DMS153 (cell line): ENCODE measurements at places on chromosomes 3 and 15.

DNA sequence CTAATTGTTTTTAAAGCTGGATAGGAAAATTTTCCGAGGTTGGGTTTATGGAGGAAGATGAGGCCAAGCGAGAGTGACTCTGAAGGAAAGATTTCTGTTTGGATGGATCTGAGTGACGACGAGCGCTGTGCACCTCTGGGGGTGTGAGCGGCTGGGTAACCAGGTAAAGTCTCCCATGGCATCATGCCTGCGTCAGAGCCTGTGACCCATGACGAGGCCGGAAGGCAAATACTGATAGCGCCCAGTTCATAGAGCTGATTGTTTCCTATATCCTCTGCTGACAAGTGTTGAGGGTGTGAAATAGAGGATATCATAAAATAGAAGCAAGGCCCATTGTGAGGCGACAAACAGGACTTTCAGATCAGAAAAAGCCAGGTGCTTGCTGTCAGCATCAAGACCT is 33.7 kb upstream of the MAGEF1 start:
- DNase-seq = no peak

- DNase-seq = no peak
These were observed 346.6 kb downstream of the EPHB1 start for GRCh38 chr3:135141672-135142071.

GRCh38 chr3:153089620-153090019 is 72.4 kb upstream of the RAP2B start:
- no peak for DNase-seq

- DNase-seq = no peak
These were observed 18.6 kb downstream of the RFTN1 start for GRCh38 chr3:16494814-16495431.

DNA sequence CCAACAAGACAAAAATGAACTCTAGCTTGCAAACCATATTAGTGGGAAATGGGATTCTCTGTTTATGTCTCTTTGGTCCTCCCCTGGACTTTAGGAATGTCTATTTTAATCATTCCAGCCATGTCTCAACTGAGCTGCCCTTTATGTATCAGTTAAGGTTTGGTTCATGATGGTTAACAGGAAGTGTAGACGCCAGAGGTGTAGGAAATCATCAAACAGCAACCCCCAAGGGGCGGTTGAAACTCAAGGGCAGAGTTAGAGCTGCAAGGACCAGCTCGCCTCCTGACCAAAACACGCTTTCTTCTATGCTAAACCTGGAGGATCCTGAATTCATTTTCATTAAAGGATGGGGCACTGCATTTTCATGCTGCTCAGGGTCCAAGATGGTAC is 53.7 kb upstream of the HEG1 start:
- no peak for DNase-seq

DNA sequence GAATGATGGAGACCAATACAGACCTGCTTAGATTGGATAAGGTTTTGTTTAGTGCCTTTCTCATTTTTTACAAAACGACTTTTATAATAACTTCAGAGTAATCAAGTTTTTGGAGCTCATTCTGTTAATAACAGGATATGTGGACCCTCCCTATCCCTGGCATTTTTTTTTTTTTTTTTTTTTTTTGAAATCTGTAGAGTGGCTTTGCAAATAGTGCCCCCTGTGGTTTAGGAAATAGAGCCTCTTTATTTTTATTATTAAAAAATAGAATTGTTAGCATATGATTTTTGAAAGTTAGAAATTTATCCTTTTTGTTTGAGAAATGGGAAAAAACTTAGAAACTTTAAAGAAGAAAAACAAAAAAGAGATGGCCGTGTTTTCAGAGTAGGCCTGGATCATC is 11.4 kb downstream of the SKIL start:
- no peak for DNase-seq

GRCh38 chr15:35720019-35720418 is 174.1 kb upstream of the DPH6 start:
- no peak for DNase-seq

DNA sequence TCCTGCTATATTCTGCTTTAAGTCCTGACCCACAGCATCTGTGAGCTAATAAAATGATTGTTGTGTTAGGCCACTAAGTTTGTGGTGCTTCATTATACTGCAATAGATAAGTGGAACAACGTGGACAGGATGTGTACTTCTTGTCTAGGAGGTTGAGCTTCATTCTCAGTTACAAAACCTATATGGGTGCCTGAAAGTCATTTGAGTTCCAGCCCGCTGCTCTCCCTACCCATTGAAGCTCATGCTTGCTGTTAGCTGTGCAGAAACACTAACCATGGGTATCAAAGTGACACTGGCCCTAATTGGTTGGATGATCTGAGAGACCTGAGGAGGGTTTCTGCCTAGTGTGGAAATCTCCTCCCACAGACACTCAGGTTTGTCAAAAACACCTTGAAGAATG is 357.2 kb downstream of the PDCD6IP start:
- DNase-seq = no peak

- no peak for DNase-seq
These were observed 110.5 kb downstream of the EPHB1 start for GRCh38 chr3:134905647-134905935.

DNA sequence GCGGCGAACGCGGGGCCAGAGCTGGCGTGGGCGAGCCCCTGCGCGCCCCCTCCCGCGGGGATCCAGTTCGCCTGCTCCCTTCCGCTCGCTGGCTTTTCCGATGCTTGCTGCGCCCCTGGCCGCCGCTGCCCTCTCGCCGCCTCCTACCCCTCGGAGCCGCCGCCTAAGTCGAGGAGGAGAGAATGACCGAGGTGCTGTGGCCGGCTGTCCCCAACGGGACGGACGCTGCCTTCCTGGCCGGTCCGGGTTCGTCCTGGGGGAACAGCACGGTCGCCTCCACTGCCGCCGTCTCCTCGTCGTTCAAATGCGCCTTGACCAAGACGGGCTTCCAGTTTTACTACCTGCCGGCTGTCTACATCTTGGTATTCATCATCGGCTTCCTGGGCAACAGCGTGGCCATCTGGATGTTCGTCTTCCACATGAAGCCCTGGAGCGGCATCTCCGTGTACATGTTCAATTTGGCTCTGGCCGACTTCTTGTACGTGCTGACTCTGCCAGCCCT is 721 bp downstream of the P2RY1 start:
- no peak for DNase-seq

GRCh38 chr3:125054449-125055329 is 1.1 kb downstream of the HEG1 start:
- peak; percentile 28 for DNase-seq

GRCh38 chr15:95293456-95294031 is 1037.0 kb upstream of the NR2F2 start:
- no peak for DNase-seq

- DNase-seq = no peak
These were observed 330.7 kb downstream of the LSAMP start for GRCh38 chr3:116114586-116114985.

- DNase-seq = no peak
These were observed 3.2 kb upstream of the ATP13A3 start for GRCh38 chr3:194489736-194490612.

DNA sequence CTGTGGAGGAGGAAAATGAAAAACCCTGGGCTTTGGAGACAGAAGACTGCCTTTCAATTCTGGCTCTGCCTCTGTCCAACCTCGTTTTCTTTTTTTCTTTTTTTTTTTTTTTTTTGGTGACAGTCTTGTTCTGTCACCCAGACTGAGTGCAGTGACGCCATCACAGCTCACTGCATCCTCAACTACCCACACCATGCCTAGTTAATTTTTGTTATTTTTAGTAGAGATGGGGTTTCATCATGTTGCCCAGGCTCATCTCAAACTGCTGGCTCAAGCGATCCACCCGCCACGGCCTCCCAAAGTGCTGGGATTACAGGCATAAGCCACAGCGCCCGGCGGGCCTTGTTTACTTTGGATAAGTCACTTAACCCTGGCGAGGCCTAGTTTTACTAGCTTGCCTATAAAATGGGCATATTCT is 66.3 kb upstream of the SLC25A26 start:
- no peak for DNase-seq

DNA sequence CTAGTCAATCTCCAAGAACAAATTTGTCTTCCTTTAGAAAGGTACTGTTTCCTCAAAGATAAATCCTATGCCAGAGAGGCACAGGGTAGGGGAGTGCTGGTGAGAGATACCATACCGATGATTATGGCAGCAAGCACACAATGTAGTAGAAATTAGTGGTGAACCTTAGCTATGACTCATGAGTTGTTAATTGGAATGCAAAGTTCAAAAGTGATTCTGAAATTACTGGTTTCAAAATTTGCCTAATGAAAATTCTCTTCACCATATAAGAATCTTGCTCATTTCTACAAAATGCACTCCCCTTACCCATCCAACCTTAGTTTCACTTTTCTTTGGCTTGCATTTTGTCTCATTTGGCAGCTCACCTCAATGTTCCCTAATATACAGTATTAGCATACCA is 139.5 kb upstream of the SLC2A2 start:
- DNase-seq = no peak

DNA sequence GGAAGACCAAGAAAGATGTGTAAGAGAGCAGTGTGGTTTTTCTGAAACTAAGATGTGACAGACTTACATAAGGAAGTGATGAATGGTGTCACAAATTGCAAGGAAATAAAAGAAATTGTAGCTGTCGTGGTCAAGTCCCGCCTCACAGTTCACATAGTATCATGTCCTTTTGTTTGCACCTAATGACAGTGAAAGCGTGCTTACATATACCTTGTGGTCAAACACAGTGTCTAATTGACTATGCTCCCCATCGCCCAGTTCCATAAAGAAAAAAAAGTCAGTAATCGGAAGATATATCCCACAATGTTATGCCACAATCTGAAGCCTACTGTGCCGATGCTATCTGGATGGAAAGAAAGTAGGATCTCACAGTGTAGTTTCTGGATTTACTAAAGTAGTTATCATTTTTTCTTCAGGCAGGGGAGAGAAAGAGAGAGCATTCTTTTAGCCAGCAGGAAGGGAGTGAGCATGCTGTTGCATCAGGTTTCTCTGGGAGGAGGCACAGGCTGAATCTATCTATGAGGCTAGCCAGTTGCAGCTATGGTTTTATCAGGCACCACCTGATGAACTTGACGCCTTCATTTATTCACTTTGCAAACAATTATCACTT is 9.8 kb upstream of the PLSCR1 start:
- DNase-seq = no peak

- DNase-seq = no peak
These were observed 125.6 kb downstream of the PLOD2 start for GRCh38 chr3:146035366-146035765.

GRCh38 chr3:171556148-171556547 is 95.9 kb upstream of the TNIK start:
- no peak for DNase-seq

- no peak for DNase-seq
These were observed 775 bp upstream of the MAPK6 start for GRCh38 chr15:52018244-52018643.

GRCh38 chr3:142225885-142226215 is 465 bp upstream of the GK5 start:
- no peak for DNase-seq

DNA sequence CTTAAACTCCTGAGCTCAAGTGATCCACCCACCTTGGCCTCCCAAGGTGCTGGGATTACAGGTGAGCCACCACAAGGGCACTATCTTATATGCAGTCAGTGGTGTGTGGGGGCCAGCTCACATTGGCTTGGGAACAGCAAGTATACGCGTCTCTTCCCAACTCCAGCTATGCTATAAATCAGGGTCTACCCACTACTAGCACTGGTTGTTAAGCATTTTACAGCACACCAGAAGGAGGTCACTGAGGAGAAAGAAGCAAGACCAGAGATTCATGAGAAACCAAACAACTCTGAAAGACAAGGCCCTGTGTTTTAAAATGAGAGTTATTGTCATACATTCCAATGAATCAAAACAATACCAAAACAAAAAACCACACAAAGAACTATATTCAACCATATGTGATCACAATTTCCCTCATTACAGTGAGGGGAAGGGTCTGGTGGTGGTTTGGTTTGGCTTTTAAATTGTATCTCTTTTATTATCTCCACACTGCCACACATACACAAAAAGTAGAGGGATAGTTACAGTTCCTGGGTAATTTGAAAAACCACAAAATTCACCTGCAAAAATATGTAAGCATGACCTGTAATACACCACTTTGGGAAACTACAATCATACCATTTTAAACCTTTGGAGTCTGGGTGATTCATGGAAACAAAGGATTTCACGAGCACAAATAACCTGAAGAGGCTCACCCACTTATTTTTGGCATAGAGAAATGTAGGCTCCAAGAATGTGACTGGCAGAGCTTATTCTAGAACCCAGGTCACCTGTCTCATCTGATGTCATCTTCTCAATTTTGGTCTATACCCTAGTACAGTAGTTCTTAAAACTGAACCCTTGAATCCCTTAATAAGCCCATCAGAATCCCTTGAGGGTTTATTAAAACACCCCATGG is 5.2 kb downstream of the MAGI1 start:
- DNase-seq = no peak

GRCh38 chr15:98003518-98003917 is 43.0 kb downstream of the ARRDC4 start:
- DNase-seq = no peak

GRCh38 chr3:71780430-71780829 is 4.5 kb downstream of the PROK2 start:
- DNase-seq = no peak

- DNase-seq = no peak
These were observed 102.0 kb downstream of the OTOL1 start for GRCh38 chr3:161598639-161599038.

DNA sequence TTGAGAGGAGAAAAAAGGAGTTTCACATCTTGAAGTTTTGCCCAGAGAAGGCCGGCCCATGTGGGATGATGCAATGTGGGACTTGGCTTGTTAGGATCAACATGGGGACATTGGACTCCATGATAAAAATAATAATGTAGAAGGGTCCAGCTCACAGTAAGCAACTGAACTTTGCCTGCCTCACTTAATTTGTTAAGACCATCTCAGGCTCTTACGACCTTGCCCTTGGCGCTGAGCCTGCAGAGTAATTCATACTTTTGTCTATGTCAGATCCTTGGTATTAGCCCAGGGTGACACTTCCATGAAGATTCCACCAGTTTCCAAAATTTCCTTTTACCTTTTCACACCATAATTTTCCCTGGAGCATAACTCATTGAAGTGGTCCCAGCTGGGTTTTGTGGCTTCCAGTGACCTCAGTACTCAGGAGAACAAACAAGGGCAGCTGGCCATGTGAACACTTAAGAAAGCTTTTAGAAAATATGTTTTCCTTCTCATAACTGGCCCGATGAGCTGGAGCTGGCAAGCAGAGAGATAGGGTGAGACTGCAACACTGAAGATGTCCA is 315.4 kb upstream of the RASGRP1 start:
- no peak for DNase-seq

- no peak for DNase-seq
These were observed 659.3 kb downstream of the ROBO2 start for GRCh38 chr3:77699125-77699691.

- no peak for DNase-seq
These were observed 20.0 kb upstream of the SLC28A1 start for GRCh38 chr15:84864444-84864795.

- peak; percentile 81 for DNase-seq
These were observed 756 bp upstream of the CAMK2N2 start for GRCh38 chr3:184261854-184262763.

GRCh38 chr3:46713898-46714552 is 3.6 kb downstream of the PRSS50 start:
- DNase-seq = no peak

- DNase-seq = no peak
These were observed 61.5 kb upstream of the GRM7 start for GRCh38 chr3:6799264-6799915.

GRCh38 chr3:85259748-85260147 is 301.0 kb downstream of the CADM2 start:
- no peak for DNase-seq
